ENCODE measurements at places on chromosomes 2 and 18. TPM values are rescaled to one million over a fixed set of nuclear protein-coding genes. Genes with fewer than 3 reads are reported as not detected.

Gene RAB31
- polyA plus RNA-seq = 20.8 TPM

Gene SLC9A2
- polyA plus RNA-seq = 1.9 TPM

Gene CFC1
- polyA plus RNA-seq = not detected

DNA sequence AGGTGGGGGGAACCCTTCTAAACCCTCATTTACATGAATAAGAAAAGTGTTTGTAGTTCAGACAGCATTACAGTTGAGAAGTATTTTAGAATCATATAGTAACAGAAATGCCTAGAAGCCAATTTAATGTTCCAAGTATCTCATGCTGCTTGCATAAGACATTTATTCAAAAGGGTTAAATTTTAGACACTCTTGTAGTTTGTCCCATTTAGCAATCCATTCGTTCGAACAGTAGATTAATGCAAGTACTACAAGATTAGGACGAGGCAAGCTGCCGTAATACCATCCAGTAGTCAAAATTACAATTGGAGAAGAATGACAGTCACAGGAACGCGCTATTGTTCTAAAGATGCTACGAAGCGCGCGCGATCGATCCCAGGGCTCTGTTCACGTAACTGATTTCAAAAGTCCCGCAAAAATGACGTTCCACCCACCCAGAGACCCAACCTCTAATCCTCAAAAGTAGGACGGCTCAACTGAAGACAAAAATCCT is 1.2 kb downstream of the TMEM237 start:
- no peak for DNase-seq

GRCh38 chr2:239326831-239327535 is 73.8 kb downstream of the HDAC4 start:
- no peak for DNase-seq

GRCh38 chr2:150610670-150611279 is 123.3 kb upstream of the RND3 start:
- no peak for DNase-seq

DNA sequence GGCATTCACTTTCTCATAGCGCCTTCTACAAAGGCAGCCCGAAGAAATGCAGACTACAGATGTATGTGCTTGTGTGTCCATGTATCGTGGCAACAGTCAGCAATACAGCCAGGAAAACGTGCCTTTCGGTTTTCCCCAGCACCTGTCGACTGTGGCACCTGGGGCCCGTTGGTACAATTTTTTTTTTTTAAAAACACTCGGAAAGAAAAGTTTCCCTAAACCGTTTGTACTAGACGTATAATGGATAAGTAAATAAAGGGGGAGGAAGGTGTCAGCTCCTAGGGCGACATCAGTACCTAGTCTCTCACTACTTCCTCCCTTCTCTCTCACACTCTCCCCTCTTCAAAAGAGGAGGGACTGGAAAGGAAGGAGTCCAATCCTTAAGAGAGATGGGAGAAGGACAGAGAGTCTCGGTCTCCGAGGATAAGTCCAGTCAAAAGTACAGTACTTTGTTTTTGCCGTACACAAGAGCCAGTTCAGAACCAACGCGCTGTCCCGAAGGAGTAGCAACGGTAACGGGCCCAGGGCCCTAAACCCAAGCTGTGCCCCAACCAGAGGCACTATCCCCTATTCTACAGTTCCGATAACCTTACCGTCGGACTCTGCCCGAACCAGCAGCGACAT is 759 bp downstream of the PPP4R3B start:
- DNase-seq = peak; percentile 58

All from hindlimb muscle (tissue), 1 donor.